ENCODE measurements at places on chromosomes 7 and 10.

- no peak for DNase-seq
Observed at GRCh38 chr7:141366091-141366621, 185.1 kb upstream of the AGK start.

DNA sequence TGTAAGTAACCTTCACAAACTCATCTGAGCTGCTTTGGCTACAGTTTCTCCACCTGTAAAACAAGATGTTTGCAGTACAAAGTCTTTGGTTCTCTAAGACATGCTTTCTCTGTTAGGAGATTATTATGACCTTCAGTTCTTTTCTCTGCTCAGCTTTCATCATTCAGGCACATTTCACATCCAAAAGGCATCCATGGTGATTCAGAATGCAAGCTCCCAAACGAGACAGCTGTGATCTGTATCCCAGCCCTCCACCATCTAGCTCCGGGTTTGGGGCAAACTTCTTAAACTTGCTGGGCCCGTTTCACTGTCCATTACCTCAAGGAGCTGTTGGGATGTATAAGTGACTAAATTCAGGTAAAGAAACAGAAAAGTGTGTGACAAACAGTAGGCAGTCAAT lies 95.8 kb upstream of the COL1A2 start:
- no peak for DNase-seq

- no peak for DNase-seq
Observed at GRCh38 chr7:108045154-108045553, 42.2 kb upstream of the LAMB1 start.

- no peak for DNase-seq
Observed at GRCh38 chr7:7851381-7851780, 117.2 kb upstream of the GLCCI1 start.

- no peak for DNase-seq
Observed at GRCh38 chr10:84547616-84548015, 219.2 kb downstream of the CCSER2 start.

Data from NCI-H1930 (cell line).